Inflammatory macrophage (primary cell): ENCODE measurements at places on chromosomes 4 and X.

- DNase-seq, result no peak
Observed at GRCh38 chr4:6937754-6938153, 28.1 kb downstream of the TBC1D14 start.

- DNase-seq, result no peak
Observed at GRCh38 chr4:183729430-183730328, 70.6 kb downstream of the TRAPPC11 start.

DNA sequence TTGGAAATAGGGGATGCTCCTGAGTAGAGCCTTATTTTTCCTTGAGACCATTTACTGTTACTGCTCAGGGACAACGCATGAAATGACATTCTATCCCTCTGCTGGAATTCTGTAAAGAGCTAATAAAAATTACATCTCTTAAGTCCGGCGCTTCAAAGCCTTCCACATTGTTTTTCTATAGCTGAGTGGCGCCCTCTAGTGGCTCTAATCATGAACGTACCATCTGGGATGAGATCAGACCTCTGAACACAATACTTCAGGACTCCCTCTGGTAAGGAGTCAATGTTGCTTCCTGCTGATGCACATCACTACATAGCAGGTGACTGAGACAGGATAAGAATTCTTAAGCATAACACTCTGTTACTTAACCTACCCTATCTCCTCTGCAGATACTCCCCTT lies 6.0 kb downstream of the HMGN5 start:
- DNase-seq, result peak; percentile 55

- no peak for DNase-seq
Observed at GRCh38 chrX:2495595-2495994, 5.2 kb downstream of the DHRSX start.

DNA sequence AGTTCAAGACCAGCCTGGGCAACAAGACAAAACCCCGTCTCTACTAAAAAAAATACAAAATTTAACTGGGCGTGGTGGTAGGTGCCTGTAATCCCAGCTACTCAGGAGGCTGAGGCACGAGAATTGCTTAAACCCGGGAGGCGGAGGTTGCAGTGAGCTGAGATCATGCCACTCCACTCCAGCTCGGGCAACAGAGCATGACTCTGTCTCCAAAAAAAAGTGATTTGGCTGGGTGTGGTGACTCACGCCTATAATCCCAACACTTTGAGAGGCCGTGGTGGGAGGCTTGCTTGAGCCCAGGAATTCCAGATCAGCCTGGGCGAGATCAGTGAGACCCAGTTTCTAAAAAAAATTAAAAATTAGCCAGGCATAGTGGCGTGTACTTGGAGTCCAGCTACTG lies 4.1 kb downstream of the OPHN1 start:
- no peak for DNase-seq

DNA sequence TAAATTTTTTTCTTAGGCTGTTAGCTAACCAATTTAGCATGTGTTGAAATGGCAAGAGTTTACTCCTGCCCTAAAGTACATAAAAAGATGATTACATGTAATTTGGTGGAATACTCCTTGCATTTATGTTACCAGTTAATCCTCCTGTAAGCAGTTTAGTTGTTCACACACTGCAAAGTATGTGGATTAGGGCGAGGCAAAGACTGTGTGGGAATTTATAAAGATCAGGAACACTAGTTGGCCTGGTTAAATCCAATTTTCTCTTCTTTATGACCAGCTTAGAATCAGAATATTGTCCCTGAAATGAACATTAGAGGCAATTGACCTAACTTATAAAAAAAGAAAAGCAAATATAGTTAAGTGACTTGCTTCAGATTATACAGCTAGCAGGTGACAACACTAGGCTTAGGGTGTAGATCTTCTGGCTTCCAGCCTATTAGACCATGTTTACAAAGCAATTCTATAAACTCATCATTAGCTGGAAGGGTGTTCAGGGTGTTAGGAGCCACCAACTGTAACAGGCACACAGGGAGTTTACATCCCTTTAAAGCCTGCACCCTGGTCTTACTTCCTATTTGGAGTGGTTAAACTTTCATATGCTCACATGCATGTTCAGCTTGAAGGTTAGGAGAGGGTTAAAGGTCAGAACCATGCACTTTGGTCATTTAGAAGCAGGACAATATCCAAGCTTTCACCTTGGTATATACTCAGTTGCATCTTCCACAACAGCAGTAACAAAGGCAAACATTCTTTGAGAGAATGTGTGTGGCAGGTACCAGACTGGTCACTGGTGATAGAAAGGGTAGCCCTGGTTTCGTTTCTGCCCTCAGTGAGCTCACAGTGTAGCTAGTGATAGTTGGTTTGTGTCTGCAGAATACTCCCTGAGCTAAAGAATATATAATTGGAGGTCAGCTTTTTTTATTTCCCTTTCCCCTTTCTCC lies 72.6 kb downstream of the GC start:
- no peak for DNase-seq

DNA sequence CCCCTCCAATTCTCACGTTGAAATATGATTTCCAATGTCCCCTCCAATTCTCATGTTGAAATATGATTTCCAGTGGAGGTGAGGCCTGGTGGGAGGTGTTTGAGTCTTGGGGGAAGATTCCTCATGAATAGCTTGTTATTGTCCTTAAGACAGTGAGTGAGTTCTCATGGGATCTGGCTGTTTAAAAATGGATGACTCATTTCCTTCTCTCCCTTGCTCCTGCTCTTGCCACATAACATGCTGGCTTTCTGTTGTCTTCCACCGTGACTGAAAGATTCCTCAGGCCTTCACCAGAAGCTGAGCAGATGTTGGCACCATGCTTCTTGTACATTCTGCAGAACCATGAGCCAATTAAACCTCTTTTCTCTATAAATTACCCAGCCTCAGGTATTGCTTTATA lies 346.8 kb upstream of the TECRL start:
- DNase-seq, result no peak

DNA sequence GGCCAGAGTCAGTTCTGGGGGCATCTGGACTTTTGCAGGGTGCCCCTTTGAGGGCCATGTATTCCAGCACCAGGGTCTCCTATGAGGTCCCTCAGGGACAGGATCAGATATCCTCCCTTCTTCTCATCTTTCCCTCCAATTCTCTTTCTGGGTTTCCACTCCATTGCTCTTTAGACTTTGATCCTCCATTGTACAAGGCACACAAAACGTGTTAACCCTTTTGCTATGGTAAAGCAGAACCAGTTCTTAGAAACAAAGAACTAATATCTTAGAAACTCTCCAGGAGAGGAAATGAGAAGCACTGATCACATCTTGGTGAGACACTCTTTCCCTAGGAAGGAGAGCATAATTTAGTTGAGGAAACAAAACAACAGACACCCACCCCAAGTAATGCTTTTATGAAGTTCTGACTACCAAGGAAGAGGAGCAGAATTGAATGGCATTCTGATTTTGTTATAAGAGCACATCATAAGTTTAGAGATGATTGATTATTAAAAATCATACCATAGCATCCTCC lies 200.7 kb upstream of the NPY2R start:
- no peak for DNase-seq

DNA sequence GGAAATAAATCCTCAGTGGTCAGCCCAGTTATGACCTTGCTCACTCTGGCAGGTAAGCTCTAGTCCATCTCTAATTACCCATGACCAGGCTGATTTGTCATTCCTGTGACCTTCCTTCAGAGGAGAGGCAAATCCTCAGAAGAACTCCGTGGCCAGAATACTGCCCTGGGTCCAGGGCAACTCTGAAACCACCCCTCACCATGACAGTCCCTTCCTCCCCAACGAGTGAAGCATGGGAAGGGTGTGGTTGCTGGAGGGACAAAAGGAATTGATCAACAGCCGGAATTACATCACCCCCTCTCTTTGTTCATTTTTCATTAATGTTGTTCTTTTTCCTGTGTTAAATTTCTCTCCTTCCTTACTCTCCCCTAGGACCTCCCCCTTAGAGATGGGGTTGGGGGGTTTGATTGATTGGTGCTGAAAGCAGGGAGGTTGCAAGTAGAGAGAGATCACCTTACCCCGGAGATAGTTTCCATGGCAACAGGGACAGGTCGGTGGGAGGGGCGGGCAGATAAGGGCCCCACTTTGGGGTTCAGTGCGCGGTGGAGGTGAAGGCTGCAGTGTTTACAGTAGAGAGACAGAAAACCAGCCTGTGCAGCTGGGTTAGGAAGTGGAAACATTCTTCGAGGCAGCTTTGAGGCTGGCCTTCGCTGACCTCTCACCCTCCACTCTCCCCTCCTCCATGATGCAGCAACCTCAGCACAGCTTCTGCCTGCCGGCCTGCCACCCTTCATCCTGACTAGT lies 647.4 kb downstream of the BCOR start:
- no peak for DNase-seq

DNA sequence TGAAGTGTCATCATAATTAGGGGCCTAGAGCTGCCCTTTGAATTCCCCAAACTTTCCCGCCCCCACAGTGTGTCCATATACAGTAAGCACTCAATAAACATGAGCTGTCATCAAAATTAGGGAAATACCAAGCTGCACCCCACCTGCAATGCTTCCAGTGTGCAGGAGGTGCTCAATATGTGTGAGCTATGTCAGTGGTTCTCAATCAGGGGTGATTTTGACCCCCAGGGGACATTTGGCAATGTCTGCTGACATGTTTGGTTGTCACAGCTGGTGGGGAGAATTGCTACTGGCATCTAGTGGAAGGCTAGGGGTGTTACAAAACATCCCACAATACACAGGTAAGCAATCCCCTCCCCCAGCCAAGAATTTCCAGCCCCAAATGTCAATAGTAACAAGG lies 748 bp downstream of the CFP start:
- DNase-seq, result no peak
